NCI-H510A (cell line): ENCODE measurements at places on chromosomes 3 and 15.

GRCh38 chr15:88118035-88118434, 138.5 kb downstream of the NTRK3 start:
- no peak for DNase-seq

DNA sequence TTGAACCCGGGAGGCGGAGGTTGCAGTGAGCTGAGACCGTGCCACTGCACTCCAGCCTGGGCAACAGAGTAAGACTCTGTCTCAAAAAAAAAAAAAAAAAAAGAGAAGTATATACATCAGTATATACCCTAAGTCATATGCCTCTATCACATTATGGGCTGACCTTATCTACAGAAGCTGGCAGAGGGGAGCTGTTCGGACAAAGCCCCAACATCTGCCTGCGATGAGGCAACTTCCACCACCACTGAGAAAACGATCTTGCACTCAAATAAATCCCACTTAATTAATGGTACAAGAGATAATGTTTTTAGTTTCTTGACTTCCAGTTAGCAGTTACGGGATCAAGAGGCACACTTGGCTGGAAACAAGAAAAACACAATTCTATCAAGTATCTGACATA, 2.2 kb downstream of the GLT8D1 start:
- no peak for DNase-seq

GRCh38 chr15:78302579-78303312, 3.3 kb upstream of the SKIC8 start:
- no peak for DNase-seq

- DNase-seq, result no peak
Observed at GRCh38 chr15:50137330-50137761, 18.3 kb upstream of the ATP8B4 start.

DNA sequence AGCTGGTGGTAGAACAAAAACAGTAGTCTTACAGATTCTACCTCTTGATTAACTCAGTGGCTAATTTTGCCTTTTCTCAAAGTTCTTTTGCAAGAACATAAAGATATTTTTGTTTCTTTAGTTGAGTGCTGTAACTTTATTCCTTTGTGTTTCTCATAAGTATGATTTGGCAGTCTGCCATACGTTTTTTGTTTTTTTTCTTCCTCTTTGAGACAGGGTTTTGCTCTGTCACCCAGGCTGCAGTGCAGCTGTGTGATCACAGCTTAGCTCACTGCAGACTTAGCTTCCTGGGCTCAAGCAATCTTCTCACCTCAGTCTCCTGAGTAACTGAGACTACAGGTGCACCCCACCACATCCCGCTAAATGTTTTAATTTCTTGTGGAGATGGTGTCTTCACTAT, 22.4 kb downstream of the B3GNT5 start:
- DNase-seq, result no peak

- DNase-seq, result no peak
Observed at GRCh38 chr15:80739919-80740318, 39.3 kb upstream of the CEMIP start.

DNA sequence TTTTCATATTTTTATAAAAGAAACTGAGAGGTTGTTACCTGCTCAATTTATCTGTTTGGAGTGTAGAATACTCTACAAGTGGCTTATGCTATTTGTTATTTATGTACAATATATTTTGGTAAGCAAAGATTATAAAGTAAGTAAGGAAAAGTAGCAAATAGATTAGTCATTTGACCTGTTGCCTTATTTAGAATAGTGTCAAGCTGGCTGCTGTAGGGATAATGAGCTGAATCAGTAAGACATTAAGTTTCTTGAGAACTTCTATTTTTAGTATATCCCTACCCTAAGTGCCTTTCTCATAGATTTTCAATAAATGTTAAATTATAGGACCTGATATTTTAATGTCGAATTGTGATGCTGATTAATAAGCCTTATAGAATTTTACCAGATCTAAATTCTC, 37.2 kb downstream of the ECT2 start:
- DNase-seq, result no peak

- DNase-seq, result no peak
Observed at GRCh38 chr3:112813723-112814171, 32.9 kb downstream of the CD200R1L start.

DNA sequence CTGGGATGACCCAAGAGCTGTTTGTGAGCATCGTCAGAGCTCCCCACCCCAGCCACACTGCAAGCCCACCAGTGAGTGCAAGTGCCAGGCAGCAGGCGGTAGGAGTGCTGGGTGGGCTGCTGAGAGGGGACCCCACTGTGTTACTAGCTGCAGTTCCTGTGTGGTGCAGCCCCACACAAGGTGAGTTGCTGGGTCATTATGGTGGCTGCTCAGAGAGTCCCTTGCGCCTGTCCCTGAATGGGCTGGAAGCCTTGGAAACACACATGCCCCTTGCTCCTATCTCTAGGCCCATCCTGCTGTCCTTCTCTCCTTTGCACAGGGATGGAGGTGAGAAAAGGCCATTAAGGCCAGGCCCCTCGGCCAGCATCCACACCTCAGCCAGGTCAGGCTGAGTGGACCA, 83.7 kb downstream of the SEC22A start:
- DNase-seq, result no peak

- no peak for DNase-seq
Observed at GRCh38 chr3:99741588-99741987, 76.1 kb upstream of the CMSS1 start.

DNA sequence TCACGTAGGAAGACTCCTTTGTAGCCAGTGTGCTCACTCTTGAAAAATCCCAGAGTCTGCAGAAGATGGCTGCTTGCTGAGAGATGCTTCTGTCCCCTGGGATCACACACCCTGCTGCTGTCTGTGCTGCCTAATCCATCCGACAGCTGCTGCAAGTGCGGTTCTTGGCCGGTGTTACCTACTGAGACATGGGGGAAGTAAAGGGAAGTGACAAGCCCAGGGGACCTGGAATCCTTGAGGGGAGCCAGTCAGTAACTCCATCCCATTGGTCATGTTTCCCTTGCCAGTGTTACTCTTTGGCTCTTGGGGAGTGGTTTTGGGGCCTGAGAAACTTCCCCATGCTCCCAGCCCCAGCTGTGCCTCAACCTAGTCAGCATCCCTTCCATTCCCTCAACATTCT, 8.3 kb upstream of the CPNE9 start:
- DNase-seq, result no peak

GRCh38 chr3:52813810-52814209, 16.7 kb downstream of the ITIH4 start:
- no peak for DNase-seq

DNA sequence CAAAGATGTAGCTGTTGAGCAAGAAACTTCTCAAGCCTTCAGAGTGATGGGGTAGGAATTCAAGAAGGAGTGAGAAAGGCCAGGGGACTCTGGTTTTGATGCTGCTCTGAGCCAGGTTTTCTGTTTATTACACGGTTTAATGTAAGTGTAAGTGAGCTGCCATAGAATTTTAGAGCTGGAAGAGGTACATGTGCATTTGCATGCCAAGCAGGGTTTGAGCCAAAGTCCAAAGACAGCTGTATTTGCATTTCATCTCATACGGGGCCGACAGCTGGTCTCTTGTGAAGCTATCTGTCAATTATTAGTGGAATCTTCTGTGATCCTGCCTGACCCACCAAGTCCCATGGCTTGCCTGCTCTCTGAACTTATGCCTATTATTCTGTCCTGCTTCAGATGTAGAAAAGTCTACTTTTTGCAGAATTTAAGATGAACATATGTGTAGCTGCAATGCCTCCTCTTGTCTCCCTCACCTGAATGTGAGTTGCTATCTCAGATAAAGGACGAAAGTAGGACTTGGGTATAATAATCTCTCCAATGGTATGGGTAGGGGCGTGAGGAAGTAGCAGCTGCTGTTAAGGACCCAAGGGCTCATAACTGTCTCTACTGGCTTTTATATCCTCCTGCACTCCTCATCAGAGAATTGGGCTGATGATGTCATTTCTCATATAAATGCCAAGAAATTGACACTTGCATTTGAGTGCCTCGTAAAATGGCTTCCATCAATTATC, 160.0 kb downstream of the SQOR start:
- DNase-seq, result no peak

GRCh38 chr3:57942388-57942787, 65.8 kb upstream of the FLNB start:
- no peak for DNase-seq

DNA sequence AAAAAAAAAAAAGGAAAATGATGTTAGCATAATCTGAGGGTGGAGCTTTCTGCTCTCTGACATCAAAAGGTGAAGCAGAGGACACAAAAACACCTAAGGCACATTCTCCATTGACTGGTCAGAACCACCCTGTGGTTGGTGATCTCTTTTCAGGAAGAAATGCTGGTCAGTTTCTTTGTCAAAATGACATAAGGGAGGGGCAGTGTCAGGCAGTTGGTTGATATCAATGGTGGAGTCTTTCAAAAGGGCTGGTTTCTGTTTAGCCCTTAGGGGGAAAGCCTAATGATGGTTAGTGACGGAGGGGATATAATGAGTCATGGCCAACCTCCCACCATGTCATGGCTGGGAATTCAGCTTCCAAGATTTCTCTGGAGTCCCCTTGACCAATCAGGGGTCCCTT, 185.9 kb upstream of the GBE1 start:
- no peak for DNase-seq

GRCh38 chr15:68499620-68500312, 67.8 kb upstream of the ITGA11 start:
- DNase-seq, result no peak

DNA sequence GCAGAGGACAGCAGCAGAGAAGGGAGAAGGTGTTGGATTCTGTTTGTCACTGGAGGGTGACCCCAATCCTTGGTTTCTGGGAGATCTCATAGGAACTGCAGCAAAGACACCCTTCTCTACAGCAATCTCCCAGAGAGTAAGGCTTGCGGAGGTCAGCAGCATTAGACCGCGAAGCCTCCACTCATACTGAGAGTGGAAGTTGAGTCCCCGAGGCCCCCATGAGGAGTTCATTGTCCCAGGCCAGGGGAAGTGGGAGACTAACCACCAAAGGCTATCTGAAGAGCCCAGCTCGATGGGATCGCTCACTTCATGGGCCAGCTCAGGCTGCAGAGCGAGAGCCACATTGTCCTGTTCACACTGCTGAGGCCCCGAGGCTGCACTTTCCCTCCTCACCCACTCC, 44.6 kb downstream of the GLDN start:
- DNase-seq, result no peak

GRCh38 chr3:189170559-189170958, 1.2 kb upstream of the TPRG1 start:
- DNase-seq, result no peak

- DNase-seq, result no peak
Observed at GRCh38 chr3:134369231-134369741, 5.0 kb downstream of the AMOTL2 start.

DNA sequence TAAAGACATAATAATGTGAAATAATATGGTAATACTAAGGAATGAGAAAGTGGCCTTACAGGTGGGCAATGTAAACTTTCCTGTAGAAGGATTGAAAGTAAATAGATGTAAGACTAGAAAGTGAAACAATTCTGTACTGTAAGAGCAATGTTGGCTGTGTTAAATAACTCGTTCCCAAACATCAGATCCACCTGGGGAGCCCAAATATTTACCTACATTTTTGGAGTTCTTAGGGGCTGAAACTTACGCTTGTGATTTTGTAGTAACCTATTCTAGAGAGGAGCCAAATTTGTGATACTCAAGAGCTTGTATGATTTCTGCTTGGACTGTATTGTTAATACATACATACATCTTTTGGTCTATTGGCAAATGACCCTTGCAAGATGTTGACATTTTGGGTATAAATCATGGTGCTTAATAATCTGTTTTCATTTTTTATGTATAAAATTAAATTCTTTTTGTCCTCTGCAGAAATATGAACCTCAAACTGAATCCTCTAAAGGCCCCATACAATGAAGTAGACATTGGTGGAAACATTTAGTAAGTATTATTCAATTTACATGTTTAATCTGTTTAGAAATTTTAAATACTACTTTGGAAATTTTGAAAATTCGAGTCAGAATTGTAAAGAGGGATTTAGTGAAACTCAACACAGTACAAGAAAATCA, 8.5 kb upstream of the CHD2 start:
- no peak for DNase-seq

GRCh38 chr15:50764461-50765194, 878 bp downstream of the SPPL2A start:
- DNase-seq, result no peak
